ENCODE measurements at places on chromosomes 3 and 15.

- DNase-seq: no peak
Observed at GRCh38 chr3:195056506-195056905, 214.5 kb downstream of the XXYLT1 start.

DNA sequence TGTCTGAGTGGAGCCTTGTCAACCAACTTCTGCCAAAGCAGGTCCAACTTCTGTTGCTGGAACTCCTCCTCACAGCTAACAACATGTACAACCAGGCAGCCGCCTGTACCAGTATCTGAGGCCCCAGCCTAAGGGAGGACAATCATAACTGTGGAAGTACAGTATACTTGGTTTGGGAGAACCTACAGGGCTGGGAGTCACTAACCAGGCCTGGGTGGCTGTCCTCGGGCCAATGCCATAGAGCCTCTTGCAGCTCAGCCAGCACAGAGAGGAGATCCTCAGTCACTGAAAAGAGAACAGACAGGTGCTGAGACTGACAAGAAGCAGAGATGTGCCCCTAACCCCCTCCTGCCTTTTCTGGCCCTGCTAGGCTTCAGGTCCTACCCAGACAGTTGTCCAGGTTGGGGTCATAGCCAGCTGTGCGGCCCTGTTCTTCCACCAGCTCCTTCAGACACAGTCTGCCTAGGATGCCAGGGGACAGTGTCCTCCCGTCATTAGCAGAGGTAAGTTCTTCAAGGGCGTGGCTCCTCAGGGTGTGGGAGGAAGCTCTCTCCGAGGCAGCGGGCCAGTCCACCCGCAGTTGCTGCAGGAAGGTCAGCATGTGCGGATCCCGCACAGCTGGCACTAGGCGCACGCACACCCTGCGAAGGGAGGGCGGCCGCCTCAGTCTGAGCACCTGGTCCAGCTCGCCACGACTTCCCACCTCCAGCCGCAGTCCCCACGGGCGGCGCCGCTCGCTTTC, 980 bp downstream of the DALRD3 start:
- DNase-seq: no peak

GRCh38 chr3:71680603-71681002, 44.6 kb downstream of the EIF4E3 start:
- no peak for DNase-seq

GRCh38 chr15:79881668-79882067, 15.1 kb downstream of the MTHFS start:
- no peak for DNase-seq

DNA sequence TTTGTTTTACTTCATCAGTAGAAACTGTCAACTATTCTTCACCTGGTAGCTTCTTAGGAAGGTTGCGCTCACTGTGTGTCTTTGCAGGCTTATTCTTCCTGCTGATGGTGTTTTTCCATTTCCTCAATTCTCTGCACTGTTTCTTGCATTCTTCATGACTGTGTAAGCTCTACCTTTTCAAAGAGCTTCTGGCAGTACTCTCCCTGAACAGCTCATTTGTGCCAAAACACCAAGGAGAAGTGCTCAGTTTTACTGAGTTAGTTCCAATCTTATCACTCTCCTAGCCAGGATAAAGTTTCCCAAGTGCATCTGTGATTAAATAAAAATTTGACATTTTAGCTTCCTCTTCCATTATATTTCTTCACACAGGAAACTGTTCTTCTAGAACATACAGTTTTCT, 339.8 kb downstream of the EPHA3 start:
- DNase-seq: no peak

DNA sequence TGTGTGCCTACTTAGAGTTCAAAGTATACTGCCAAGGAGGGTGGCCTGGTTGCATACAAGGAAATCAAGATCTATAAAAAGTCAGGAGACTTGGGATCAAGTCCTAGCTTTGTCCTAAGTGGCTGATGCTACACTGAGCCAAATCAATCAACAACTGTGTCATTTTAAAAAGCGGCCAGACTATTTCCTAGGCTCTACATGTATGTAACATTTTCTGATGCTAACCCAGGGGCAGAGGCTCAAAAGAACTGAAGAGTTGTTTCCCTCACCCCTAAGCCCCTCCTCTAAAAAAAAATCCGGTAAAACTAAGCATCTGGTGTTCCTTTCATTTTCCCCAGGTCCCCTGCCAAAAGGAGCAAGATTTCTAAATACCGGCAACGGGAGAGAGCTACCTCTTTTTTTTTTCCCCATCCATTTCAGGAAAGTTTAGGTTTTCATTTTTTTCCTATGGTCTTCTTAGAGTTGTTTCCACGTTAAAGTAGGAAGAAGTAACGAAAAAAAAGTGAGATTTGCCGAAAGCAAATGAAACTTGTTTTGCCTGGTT, 18.8 kb upstream of the CHD2 start:
- no peak for DNase-seq

DNA sequence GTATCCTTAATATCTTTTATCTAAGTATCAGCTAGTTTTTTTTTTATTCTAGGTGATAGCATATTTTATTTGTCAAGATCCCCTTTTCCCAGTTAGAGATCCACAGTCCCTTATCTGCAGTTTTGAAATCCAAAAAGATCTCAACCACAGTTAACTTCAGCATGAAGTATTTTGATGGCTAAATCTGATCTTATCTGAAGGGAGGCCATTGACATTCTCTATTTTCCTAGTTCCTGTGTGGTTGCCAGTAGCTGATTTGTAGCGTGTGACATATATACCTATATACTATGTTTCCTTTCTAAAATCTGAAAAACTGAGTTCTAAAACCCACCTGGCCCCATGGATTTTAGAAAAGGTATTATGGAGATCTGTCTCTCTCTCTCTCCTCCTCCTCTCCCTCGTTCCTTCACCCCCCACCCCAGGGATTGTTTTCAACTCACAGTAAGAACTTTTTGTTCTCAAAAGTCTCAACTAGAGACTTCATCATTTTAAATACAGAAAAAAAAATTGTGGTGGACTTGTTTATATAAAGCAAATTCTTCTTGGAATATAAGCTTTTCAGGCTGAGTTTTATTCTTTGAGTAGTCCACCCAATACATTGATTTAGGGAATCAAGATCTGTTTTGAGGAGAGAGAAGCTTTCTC, 12.3 kb downstream of the TCF12 start:
- no peak for DNase-seq

- DNase-seq: no peak
Observed at GRCh38 chr3:160649596-160649995, 27.4 kb upstream of the ARL14 start.

DNA sequence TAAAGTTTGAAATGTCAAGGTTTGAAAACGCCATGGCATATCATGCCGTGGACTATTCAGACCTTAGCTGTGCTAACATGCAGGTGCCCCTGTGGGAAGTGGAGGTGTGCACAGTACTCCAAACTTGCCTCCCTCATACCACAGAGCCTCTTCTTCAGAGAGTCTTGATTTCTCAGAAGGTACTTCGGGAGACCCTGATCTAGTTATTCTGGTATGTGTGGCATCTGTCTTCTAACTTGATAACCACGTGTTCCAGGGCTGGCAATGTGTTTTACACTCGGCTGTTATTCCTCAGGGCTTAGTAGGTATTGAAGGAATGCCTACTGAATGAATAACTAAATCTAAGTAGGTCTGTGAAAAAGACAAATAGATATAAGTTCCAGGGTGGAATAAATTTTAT, 309.9 kb downstream of the CLSTN2 start:
- DNase-seq: no peak

DNA sequence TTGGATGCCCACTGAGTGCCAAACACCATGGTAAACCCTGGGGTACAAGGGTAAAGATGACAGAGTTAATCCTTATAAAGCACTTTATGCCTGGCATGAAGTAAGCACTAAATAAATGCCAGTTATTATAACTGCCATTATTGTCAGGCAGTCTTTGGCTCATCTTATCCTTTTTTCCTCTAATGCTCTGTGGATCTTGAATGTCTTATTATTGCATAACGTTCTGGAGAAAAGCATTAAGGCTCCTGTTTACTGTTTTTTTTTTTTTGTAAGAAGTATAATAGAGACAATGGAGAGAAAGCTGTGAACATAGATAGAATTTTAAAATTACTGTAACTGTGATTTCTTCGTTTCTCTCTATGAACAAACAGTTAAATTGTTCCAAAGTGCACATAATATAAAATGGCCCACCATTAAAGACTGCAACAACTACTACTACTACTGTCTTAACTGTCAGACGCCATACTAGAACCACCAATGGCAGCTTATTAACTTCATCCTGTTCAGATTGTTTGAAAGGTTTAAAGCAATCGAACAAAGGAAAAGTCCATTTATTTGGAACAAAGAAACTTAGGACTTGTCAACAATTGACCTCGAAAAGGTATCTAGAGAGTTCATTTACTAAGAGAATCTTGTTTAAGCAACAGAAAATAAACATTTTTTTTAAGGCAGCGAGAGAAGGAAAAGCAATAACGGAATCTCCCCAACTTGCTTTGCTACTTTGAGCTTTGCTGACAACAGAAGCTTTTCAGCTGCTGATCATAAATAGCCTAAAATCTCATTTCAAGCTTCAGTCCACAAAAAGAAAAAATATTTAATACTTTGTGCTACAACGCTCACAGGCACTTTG, 520.7 kb downstream of the ROBO1 start:
- no peak for DNase-seq

GRCh38 chr3:129123314-129124060, 1.9 kb upstream of the RAB43 start:
- no peak for DNase-seq

DNA sequence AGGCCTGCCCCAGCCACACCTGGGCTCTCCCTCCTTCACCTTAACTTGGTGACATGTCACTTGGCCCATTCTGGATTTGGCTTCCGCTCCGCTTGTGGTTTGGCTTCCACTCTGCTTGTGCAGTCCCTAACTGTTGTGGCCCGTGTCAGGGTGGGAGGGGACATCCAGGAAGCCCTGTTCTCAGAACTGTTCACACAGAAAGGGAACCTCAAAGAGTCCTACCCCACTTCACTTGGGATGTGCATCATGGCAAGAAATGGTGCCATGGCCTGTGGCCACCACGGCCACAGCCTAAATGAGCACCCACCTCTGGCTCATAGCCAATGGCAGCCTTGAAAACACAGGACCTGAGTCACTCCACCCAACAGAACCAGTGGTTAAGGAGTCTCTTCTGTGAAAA, 63.4 kb downstream of the CYP19A1 start:
- no peak for DNase-seq

GRCh38 chr3:122966045-122966444, 61.5 kb downstream of the SEMA5B start:
- DNase-seq: no peak

All from activated T-helper 9 cell treated with anti-CD3 and anti-CD28 coated beads, Interleukin-2, amount 50 U/mL, for 16 hours (primary cell).